CD4-positive, alpha-beta T cell treated with Interleukin-6 at 100 ng/mL for 8 hours (primary cell): ENCODE measurements at places on chromosomes 3 and 15.

DNA sequence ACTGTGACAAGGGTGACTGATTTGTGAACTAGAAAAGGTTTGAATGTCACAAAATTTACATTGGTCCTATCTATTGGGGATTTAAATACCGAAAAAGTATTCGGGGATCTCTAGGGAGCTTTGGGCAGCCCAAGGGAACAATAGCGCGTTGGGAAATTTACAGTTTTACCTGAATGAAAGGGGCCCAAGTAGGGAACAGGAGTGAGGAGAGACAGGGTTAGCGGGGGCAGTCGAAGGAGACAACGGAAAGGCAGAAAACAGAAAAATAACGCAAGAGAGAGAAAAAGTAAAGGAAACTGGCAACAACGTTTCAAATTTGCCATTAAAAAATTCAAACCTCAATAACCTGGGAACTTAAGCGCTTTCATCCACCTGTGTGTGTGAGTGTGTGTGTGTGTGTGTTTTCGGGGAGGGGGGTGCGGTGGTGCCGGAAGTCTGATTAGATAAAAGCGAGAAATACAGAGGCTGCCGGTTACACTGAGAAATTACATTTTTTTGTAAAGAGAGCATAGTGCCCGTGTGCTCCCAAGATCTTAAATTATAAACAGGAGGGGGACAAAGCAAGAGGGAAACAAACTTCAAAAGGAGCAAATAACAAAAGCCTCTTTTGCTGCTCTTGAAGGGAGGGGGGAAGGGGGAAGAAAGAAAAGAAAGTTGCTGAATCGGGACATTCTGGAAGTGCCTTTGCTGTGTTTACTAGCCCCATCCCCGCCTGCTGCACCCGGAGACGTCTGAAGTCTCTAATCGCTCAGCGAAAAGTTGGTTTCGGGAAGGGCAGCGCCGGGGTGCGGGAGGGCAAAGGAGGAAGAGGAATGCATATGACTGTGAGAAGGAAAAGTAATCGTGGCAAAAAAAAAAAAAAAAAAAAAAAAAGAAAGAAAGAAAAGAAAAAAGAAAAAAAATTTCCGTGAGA lies 721 bp upstream of the ZIC1 start:
- no peak for DNase-seq

DNA sequence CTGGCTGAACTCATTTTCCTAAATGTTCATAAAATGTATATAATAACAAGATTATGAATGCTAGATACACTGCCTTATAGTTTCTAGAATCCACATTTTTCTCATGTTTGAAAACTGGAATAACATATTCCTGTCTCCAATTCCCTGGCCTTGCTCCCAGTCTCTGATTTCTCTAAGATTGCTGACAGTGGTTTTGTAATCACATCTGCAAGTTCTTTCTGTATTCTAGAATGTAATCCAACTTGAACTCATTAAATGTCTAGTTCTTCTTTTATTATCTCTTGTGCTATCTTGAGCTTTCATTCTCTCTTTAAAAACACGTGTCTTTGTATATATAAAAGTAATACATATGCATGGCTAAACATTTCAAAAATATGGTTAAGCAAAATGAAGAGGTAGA lies 215.2 kb upstream of the ADAMTS9 start:
- DNase-seq, result no peak

DNA sequence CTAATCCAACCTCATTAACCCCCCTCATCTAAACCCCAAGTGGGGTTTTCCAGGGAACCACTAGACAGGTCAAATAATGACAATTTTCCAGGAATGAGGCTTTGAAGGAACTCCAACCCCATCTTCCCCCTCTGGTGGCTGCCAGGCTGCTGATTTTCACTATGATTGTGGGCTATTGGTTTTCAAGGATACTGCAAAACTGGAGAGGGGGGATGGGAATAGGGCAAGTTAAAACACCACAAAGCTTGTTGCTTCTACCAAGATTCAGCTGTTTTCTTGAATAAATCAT lies 10.4 kb upstream of the ZNF662 start:
- DNase-seq, result no peak

- DNase-seq, result no peak
Observed at GRCh38 chr15:81098349-81098748, 35.7 kb upstream of the CFAP161 start.

- DNase-seq, result no peak
Observed at GRCh38 chr15:40639677-40640076, 45.6 kb downstream of the KNL1 start.

DNA sequence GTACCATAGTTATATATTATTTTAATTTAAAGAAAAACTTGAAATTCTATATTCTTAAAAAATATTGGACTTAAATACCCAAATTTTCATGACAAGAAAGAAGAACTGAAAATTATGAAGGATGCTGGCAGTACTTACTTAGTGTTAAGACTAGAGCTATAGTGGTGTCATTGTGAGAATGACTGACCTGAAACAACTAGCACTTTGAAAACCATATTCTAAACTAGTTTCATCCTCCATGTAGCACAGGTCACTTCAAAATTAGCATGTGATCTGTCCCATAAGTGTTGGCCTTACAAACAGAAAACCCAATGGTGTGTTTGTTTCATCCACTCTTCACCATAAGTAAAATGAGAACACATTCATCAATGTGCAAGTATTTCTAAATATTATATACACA lies 208.6 kb downstream of the ZIC4 start:
- DNase-seq, result no peak
